Cardiac septum (tissue), 1 donor: ENCODE measurements at places on chromosomes 13 and 19. TPM values are rescaled to one million over a fixed set of nuclear protein-coding genes. Genes with fewer than 3 reads are reported as not detected.

Gene TNFSF13B
- 4.0 TPM for total RNA-seq

Gene ZNF729
- not detected for total RNA-seq

GRCh38 chr19:40216777-40217026 is 1.5 kb downstream of the TTC9B start:
- DNase-seq = no peak

Gene ADAMTSL5
- total RNA-seq = 69.7 TPM

Gene OLFM2
- 4.1 TPM for total RNA-seq

Gene JOSD2
- total RNA-seq = 36.1 TPM

Gene FFAR3
- not detected for total RNA-seq

Gene CDX2
- total RNA-seq = not detected

GRCh38 chr13:51856998-51857397 is 4.8 kb upstream of the CCDC70 start:
- no peak for DNase-seq

Gene ZNF230
- 2.3 TPM for total RNA-seq

DNA sequence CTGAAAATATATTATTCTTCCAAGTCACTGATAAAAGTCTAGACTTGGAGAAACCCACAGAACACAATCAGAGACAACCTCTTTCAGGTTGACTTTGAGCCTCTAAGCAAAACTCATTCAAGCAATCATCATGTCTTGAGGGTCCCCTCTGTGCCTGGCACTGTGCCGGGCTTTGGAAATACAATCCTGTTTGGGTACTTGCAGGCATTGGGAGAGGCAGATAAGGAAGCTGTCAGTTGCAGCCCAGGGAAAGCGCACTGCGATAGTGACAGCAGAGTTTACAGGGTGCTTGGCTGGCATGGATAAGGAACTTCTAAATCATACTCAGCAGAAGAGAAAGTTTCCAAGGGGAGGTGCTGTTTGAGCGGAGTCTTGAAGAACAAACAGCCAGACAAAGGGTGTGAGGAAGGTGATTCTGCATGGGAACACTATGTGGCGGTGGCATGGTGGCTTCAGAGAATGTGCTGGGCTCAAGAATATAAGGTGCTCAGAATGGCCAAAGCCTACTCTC is 9.1 kb downstream of the SERP2 start:
- no peak for DNase-seq

- no peak for DNase-seq
These were observed 53.5 kb downstream of the TNFSF13B start for GRCh38 chr13:108323031-108323430.

GRCh38 chr13:24661713-24662112 is 18.5 kb upstream of the ATP12A start:
- no peak for DNase-seq

- DNase-seq = no peak
These were observed 245.7 kb downstream of the DNAJC15 start for GRCh38 chr13:43269037-43269481.

DNA sequence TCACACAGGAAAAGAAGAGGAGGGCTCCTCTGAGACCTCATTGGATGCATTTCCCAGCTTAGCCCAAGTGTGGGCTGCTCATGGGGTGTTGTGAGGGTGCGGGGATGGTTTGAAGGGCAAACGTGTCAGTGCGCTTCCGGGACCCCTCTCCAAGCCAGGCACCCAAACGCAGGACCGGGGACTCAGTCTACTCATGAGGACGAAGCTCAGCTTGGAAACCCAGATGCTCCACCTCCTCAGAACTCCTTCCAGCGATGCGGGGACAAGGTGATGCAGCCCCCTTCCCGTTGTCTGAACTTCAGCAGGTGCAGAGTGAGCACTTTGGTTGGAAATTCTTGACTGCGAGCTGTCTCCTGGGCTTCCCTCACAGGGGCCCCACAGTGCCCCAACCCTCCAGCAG is 33.1 kb upstream of the MTIF3 start:
- DNase-seq = no peak

DNA sequence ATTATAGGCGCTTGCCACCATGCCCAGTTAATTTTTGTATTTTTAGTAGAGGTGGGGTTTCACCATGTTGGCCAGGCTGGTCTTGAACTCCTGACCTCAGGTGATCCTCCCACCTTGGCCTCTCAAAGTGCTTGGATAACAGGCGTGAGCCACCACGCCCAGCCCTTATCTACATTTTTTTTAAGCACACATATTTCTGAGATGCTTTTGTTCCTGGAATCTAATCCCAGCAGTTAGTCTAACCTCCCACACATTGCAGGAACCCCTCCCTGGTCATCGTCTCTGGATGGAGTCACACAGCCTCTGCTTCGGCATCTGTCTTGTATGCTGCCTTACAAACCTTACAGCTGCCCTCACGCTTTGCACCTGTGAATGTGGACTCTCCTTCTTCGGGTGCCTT is 15.1 kb upstream of the KATNAL1 start:
- no peak for DNase-seq

Gene KMT5C
- total RNA-seq = 6.1 TPM

DNA sequence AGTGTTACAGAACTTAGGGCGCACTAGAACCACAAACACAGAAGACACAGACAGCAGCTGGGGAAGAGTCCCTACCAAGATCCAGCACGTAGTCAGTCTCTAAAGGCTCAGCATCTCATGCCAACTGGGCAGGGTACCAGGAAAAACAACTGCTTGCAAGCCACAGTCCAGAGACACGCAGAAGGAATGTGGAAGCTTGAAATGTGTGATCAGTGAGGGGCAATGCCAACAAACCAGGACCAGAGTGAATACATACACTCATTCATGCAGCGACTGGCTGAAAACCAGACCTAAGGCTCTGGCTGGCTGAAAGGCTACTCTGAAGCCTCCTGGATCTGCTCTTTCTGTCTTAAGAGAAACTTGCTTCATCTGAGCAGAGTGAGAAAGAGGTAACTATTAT is 1484.8 kb downstream of the EFNB2 start:
- DNase-seq = no peak

DNA sequence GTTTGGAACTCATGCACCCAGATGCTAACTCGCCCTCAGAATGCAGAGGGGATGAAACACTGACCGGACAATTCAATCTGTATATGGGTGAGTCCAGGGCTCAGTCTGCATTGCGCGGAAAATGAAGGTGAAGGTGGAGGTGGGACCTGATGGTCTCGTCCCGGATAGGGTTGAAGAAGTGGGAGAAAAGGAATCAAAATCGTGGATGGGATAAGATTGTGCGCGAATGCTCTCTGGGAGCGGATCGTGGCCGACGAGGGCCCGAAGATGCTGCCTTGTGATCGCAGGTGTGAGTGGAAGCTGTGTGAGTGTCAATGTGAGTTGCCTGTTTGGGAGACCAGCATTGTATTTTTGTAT is 594 bp upstream of the ZNF850 start:
- no peak for DNase-seq

- DNase-seq = no peak
These were observed 115.9 kb upstream of the PCDH20 start for GRCh38 chr13:61531383-61532065.

Gene ZNF665
- 1.3 TPM for total RNA-seq

DNA sequence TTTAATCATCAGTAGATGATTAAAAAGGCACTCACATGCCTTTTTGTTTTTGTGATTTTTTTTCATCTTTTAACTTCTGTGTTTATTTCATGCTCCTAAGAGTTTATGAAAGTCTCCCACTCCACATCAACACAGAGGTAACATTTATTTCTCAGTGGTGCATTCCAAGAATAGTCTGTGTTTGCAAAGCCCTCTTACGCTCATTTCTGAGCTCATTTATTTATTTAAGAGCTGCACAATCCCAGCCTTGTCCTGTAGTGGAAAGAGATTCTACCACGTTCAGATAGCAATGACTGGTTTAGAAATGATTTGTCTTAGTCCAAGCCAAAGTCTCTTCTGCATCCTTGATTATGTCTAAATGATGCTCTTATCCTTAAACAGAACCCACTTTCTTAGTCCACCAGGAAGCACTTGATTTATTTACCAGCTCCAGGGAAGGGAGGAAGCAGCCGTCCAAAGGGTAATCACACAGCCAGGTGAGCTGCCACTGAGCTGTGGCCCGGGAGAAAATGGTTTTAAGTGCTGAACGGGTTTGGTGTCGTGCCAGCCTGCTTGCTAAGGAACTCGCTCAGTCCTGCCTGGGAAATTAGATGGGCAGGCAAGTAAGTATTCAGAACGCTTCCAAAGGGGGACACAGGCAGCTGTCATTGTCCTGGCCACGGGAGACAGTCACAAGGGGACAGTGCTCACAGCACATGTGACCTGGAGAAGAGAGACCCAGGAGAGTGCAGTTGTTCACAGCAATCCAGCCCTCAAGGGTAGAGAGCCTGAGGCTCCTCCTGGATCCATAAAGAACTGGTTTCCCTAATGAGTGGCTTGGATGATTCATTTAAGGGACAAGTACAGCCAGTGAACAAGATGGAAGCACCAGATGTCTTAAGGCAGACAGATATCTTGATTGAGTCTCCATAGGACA is 131.8 kb upstream of the WASF3 start:
- DNase-seq = no peak

DNA sequence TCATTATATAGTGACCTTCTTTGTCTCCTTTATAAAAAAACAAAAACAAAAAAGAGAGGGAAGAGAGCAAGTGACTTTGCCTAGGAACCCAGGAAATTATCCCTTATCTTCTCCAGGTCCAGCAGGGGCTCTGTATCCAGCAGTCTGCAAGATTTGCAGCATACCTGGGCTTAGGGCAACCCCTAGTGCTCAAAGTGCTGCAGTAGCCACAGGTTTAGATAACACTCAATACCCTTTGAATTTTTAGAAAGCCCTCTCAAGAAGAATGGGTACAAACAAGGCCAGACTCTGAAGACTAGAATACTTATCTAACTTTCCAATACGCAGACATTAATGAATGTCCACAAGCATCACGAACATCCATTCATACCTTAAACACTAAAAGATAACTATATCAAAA is 43.2 kb downstream of the CCNA1 start:
- no peak for DNase-seq

DNA sequence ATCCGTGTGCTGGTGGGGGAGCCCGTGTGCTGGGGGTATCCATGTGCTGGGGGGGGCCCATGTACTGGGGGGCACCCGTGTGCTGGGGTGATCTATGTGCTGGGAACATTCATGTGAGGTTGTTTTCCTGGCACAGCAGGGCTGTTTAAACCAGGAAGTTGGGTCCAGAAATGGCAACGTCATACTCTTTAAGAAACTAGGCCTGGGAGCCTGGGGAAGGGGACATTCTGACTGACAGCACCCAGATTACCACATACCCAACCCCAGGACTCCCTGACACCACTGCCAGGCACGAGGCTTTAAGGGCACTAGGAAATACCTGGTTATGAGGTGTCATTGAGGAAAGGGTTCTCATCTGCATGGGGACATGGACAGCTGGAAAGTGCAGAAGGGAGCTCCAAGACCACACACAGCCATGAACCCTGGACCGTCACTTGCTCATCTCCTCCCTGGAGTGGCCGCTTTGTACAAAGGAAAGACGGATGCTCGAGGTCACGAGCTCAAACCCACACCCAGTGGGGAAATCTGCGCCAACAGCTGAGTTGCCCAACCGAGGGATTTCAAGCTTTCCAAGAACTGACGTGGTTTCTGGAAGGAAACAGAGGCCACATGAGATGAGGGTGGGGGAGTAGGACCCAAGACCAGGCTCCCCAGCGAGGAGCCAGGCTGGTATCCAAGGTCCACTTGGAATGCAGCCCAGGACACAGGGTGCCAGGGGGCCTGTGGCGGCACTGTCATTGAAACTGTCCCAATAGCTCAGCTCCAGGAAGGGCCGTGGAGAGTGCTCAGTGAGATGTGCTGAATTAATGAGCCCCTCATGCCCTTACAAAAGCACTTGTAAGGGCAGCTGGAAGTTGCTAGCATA is 40.9 kb downstream of the RAB20 start:
- peak; percentile 87 for DNase-seq

Gene CRX
- not detected for total RNA-seq

DNA sequence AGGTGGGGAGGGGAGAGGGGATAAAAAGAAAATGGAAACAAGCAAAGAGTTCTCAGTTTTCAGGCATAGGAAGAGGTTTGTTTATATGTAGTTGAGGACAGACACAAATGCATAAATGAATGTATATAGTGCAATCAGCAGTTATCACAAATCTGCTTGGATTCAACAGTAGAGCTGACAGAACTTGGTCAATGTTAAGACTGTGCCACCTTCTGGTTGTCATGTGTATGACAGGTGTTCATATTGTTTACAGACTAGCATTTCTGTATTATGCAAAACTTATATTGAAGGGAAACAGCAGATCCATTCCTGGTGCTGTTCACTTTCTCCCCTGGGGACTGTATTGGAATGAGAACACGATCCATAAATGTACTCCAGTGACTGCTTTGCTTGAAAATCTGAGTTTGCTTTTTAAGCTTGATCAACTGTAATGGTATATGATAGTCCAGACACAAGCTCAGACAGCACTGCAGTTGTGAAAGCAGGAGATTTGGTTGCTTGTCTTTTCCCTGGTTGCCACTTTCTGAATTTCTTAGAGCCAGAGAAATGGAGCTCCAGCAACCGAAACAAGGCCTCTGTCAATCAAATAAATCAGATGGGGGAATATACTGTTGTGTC is 319.5 kb upstream of the OBI1 start:
- DNase-seq = no peak

DNA sequence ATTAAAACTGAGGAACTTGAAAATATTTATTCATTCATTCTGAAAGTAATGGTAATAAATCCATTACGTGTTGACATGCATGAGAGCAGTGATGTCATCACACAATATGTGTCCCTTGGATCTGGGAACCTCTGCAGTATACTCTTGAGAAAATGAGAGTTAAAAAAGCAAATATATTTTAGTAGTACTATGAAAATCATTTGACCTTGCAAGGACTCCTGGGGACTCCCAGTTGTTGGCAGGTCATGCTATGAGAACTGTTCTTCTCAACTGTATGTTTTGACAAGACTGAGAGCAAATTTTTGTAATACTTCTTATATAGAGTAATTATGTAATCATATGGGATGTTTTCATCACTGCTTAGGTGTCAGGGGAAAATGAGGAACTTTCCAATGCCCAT is 249.4 kb downstream of the PCCA start:
- DNase-seq = no peak

Gene CAMSAP3
- not detected for total RNA-seq

- no peak for DNase-seq
These were observed 1.0 kb downstream of the SMIM24 start for GRCh38 chr19:3479177-3479833.

Gene CACNA1A
- total RNA-seq = 1.3 TPM

GRCh38 chr19:45972947-45973540 is 621 bp downstream of the NOVA2 start:
- DNase-seq = no peak

- DNase-seq = no peak
These were observed 634.4 kb upstream of the KLF12 start for GRCh38 chr13:74768521-74769085.

- DNase-seq = no peak
These were observed 25.1 kb downstream of the CARS2 start for GRCh38 chr13:110680852-110681251.
